ENCODE measurements at places on chromosomes 3 and 15. TPM values are rescaled to one million over a fixed set of nuclear protein-coding genes. Genes with fewer than 3 reads are reported as not detected.

GRCh38 chr3:30522476-30522875, 83.9 kb upstream of the TGFBR2 start:
- H3K27ac ChIP-seq, result no peak overlapping the region
- H3K4me3 ChIP-seq, result no peak overlapping the region
- peaks cover 13% of the 10 kb centered on the region for H3K4me1 ChIP-seq
- H3K27me3 ChIP-seq, result no peaks in the 10 kb centered on the region
- H3K36me3 ChIP-seq, result no peaks in the 10 kb centered on the region
- DNase-seq, result no peak

DNA sequence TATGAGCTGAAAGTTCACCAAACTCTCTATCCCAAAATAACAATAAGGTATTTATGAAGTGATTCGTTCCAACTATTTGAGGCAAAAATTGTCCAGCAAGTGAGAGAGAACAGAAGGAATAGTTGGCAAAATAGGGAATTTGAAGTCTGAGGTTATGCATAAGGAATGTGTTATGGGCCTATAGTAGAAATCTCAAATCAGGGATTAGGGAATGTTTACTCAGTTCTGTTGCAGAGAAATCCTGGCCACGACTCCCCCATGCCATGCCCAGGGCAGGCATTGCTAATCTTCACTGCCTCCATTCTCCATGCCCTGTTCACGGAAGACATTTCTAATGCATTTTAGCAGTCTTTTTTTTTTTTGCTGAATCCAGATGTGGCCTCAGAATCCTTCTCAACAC, 58.6 kb downstream of the FLNB start:
- H3K4me1 ChIP-seq, result peaks cover 47% of the 10 kb centered on the region
- H3K27ac ChIP-seq, result peak overlapping the region; percentile 31
- H3K4me3 ChIP-seq, result peak overlapping the region; percentile 5
- DNase-seq, result peak; percentile 72
- no peaks in the 10 kb centered on the region for H3K27me3 ChIP-seq
- no peaks in the 10 kb centered on the region for H3K36me3 ChIP-seq

GRCh38 chr15:41024885-41025284, 71.6 kb downstream of the CHAC1 start:
- H3K4me3 ChIP-seq, result no peak overlapping the region
- H3K36me3 ChIP-seq, result peaks cover 23% of the 10 kb centered on the region
- H3K27me3 ChIP-seq, result no peaks in the 10 kb centered on the region
- peak overlapping the region; percentile 64 for H3K27ac ChIP-seq
- peaks cover 15% of the 10 kb centered on the region for H3K4me1 ChIP-seq

DNA sequence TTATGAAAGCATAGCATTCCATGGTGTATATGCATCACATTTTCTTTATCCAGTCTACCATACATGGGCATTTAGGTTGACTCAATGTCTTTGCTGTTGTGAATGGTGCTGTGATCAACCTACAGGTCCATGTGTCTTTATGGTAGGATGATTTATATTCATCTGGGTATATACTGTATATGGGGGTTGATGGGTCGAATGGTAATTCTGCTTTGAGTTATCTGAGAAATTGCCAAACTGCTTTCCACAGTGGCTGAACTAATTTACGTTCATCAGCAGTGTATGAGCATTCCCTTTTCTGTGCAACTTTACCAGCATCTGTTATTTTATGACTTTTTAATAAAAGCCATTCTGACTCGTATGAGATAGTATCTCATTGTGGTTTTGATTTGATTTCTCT, 662.4 kb upstream of the BCHE start:
- H3K4me3 ChIP-seq, result no peak overlapping the region
- no peaks in the 10 kb centered on the region for H3K27me3 ChIP-seq
- H3K27ac ChIP-seq, result no peak overlapping the region
- DNase-seq, result no peak
- H3K36me3 ChIP-seq, result no peaks in the 10 kb centered on the region

DNA sequence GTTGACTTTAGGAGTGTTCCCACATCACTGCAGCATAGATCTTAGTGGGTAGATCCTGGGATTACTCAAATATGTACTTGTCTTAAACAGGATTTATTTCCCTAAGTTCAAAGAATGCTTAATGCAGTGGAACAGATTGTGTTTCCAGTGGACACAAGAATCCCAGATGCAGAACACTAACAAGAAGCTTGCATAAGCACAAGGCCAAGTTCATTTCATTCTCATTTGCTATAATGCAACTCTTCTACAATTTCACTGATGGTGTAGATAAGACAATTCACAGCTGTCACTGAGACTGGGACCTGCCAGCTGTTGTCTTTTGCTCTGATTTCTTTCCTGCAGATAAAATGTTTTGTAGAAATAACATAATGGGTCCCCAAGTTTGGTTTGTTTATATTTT, 225.6 kb downstream of the NFKBIZ start:
- no peaks in the 10 kb centered on the region for H3K4me1 ChIP-seq
- no peak overlapping the region for H3K27ac ChIP-seq
- H3K27me3 ChIP-seq, result no peaks in the 10 kb centered on the region
- no peaks in the 10 kb centered on the region for H3K36me3 ChIP-seq

The ONECUT1 gene
- not detected for total RNA-seq

The TMEM45A gene
- total RNA-seq, result 87.7 TPM

The MAP2K5 gene
- 2.8 TPM for total RNA-seq

The ZBBX gene
- total RNA-seq, result not detected
